SHP77 treated with DMSO at 0.1 percent for 48 hours (cell line): ENCODE measurements at places on chromosomes 7 and 10.

DNA sequence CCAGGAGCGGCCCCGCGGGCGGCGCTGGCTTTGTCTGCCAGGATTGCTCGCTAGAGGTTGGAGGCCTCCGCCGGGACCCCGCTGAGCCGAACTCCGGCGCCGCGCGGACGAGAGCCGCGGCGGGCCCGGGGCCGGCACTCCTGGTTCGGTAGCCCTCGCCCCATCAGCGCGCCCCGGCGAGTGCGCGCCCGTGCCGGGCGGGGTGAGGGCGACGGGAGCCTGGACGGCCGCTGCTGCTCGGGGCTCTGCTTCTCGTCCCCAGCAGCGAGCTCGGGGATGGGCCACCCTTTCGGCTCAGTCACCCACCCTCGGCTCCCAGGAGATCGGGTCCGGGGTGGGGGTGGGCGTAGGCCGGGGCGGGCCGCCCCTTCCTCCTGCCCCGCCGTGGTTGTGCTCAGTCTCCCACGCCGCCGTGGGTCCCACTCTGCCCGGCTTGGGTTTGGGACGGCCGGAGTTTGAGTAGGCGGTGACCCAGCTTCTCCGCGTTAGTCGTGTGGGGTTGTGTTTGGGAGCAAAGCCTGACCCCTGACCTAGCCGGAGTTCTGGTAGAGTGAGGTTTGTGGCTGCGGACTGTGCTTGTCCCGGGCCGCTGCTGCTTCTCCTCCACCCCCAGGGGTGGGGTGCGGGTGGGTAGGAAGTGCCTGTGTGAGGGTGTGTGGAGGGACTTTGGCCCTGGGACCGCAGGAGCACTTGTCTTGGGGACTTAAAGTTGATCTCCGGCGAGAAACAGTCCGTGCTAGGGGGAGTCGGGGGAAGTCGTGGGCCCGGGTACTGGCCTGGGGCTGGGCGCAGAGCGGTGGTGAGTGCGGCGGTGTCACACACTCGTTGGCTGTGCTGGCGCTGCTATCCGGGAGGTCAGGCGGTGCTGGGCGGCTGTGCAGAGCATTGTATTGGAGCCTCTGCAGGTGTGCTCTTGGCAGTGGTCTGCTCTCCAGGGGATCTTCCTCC, 677 bp downstream of the TSPAN14 start:
- DNase-seq = no peak

DNA sequence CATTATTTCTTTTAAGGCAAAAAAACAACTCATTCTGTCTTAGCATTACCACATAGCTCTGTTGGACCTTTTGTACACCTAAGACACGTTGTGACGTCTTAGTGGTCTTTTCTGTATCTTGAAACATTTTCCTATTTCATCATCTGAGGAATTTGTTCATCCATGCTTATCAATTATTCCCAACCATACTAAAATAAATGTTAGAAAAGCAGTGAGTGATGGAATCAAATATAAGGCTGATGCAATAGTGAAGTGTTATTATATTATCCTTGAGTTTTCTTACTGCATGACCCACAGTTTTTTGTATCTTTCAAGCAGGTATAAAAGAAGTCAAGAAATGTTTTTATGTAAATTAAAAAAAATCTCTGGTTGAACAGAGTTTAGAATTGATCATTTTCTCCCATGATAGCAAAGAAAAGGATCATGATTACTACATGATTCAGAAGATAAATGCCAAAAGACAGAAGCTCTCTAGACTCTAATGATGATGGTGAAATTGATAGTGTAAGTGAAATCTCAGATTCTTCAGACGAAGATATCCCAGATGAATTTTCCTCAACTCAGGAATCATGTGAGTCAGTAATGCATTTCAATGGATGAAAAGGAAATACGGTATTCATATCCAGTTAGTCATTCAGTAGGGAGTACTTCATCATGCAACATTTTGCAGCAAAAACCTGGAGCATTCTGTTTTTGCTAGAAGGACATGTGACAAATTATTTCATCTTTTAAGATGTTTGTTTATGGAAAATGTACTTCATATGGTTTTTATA, 51.4 kb downstream of the CELF2 start:
- DNase-seq = no peak

DNA sequence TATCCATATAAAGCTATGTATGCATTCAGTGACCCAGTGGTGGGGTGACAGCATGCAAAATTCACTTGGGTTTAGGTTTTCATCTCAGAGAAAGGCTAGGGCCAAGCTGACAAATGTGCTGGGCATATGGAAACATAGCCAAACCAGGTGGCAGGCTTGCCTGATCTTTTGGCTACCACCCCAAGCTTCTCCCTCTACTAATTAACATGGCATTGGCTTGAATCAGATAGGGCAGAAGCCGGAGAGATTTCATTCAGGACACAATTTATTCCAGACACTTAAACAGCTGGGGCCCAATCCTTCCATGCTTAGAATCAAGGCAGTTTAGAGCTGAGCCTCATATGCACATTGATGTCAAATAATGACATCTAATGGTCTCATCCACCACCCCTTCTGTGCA, 95.5 kb upstream of the AGK start:
- DNase-seq = no peak

DNA sequence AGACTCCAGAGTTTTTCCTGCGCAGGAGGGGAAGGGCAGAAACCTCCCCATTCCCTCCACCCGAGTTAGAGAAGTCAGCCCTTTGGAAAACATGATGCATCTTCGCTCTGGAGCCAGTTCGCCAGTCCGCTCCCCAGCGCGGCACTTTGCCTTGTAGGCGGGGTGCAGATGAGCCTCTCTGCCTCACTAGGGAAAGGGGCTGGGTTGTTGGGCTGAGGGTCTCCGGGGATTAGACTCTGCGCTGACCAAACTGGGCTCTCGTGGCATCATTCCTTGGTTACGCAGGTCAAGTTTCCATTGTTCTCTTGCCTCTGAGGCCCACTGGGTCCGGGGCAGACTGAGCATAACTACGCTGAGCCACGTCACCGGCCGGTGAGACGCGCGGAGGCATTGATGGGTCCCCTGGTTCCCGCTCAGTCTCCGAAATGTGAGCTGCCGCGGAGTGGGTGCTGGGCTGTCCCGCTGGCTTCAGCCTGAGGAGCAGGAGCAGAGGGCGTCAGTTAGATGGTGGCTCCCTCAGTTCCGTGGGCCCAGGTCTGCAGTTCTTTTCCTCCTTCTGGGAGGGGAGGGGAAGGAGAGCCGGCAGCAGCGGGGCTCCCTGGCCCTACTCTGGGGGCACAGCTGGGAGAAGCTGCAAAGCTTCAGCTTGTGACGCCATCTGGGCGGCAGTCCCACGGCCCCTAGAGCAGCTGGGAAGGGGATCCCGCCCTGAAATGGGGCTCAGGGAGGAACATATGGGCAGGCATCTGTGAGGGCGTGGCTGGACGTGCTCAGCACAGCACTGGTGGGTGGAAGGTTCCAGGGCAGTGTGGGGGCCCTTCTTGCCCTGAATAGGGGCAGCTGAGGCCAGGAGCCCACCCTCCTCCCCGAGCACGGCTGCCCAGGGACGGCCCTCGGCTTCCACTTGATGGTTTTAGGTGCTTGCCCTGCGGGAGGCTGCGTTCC, 121.3 kb upstream of the BTBD16 start:
- DNase-seq = no peak

DNA sequence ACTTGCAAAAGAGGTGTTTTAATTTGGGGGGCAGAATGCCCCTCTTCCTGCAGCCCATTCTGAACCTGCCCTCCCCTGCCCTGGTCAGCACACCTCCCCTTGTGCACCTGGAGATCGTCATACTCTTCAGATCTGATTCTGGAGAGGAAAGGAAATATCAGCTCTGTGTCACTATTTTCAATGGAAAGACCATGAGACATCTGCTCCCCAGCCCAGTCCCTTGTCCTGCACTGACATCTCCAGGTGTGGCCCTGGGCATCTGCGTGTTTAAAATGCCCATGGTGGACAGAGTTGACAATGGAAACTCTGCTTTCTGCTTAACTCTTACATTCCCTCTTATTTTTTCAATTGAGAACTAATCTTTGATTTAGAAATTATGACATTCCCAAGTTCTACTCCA, 41.6 kb upstream of the RASGEF1A start:
- no peak for DNase-seq

DNA sequence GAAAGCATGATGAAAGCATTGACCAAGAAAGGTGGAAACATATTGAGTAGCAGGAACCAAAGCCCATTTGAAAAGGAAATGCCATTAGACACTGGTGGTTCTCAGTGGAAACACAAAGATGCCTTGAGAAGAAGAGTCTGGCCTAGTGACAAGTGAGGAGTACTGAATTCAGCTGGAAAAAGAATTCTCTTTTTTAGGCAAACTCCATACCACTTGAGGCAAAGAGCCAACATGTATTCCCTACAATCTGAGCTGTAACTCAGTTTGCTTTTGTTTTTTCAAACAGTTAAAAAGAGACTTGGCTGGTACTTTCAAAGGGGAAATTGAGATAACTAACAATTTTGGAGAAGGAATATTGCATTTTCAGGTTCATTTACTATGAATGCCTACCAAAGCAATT, 624.0 kb downstream of the NRG3 start:
- DNase-seq = no peak

DNA sequence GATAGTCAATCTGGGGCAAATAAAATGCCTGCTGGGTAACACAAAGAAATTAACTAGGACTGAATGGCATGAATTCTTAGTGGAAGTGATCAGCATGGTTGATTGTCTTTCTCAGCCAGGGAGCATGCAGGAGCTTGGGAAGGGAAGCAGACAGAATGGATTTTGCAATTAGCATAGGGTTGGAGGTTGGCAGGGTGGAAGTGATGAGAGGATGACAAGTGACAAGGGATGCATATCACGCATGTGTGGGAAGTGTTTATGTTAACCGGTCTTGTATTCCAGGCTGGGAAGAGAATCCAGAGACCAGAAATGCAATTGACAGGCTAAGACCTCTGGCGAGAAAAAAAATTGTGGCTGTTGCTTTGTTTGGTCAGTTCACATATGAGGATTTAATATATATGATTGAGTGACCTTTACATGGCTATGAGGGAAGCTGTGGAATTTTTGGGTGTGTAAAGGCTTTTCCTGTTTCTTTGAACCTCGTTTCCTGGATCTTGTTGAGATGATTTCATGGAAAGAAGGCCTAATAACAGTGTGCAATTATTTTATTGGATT, 8.3 kb downstream of the MDFIC start:
- DNase-seq = no peak

DNA sequence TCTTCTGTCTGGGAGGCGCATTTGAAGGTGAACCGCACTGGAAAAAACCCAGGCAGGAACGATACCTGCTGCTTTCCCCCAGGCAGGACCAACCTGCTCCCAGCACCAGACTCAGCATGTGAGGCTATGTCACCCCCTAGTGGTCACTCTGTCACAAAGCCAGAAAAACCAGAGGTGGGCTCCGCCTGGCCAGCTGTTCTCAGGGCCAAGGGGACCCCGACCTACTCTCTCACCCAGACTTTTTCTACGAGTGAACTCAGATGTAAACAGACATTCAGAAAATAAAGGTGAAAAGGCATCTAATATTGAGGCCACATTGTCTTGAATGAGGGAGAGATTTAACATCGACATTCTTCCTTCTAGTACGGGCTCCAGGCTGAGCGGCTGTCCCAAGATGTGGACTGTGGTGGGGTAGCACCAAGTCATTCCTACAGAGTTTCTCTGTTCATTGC, 117.3 kb downstream of the PRKAG2 start:
- no peak for DNase-seq

DNA sequence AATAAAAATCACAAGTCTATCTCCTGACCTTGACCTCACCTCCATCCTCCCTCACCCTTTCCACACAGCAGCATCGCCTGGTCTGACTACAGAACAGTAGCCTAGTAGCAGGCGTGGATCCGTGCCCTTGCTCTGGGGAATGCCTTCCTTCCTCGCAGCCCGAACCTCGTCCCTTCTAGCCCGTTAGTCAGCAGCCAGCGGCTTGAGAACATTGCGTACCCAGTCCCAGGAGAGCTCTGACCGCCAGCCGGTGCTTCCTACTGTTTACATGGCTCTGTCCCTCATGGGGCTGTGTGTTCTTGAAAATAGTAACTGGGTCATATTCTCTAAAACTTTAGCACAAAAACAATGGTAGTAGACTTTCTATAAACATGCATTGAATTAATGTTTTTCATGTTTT, 682.7 kb upstream of the IGFBP3 start:
- no peak for DNase-seq

- DNase-seq = no peak
Measured at GRCh38 chr7:123961771-123962170, 36.7 kb downstream of the SPAM1 start.

GRCh38 chr10:49751636-49752510, 10.2 kb downstream of the OGDHL start:
- DNase-seq = no peak

- no peak for DNase-seq
Measured at GRCh38 chr10:125699562-125700143, 16.7 kb upstream of the TEX36 start.

DNA sequence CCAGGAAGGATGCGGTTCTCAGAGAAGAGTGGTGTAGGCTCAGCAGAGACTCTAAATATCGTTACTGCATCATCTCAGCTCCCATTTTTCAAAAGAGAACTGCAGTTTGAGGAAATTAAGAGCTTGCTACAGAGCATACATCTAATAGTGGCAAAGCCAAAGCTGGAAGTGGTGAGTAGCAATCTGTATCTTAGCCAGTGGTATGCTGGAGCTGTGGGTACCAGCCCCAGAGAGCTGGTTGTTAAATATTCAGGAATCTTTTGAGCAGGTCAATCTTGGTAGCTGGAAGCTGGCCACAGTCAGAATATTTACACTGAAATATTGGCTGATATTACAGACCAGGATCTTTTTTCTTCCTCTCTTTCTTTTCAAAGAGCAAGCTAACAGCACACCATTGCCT, 88.4 kb upstream of the STEAP1B start:
- DNase-seq = no peak

DNA sequence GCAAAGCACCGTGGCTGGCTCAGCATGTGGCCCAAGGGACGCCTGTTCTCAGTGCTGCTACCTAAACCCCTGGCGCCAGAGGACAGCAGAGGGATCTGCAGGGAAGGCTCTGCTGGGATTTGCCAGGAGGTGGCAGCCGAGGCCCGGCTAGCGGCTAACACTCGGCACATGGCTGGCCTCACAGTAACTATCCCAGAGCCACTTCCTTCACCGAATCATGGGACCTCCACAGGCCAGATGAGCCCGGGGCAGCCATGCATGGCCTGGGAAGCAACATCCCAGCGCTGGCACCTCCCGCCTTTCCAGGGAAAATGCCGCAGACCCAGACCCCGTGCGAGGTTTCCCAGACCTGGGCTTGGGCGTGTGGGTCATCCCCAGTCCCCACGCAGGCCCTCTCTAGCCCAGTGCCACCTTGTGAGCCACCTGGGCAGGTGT, 36.4 kb downstream of the DPYSL4 start:
- DNase-seq = peak; percentile 9

DNA sequence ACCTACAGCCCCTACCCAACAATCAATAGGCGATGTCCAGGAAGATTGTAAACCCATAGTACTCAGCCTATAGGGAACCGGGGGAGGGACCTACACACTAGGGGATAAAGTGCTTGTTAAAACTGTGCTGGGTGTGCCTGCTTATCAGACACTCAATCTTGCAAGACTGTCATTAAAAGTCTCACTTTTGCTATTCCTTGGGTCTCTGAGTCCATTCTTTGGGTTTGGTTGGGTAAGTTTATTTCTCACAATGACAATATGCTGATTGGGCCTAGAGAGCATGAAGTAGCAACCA, 45.6 kb downstream of the PTPRE start:
- no peak for DNase-seq

DNA sequence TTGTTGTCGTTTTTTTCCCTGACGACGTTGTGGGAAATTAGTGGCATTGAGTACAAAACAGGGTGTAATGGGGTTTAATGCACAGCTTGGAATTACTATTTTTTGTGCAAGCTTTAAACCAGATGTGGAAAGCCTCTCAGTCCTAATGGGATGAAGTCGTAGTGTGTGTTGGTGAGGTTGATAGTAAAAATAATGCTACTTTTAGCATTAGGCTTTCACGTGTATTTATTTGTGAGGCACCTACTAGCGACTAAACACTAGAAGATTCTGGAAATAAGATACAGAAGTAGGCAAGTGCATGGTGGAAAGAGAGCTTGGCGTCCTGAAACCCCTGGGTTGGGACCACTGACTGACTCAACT, 588 bp upstream of the ORC5 start:
- DNase-seq = no peak
